Progenitor cell of endocrine pancreas (in vitro differentiated cells): ENCODE measurements at places on chromosomes 5 and 9. TPM values are rescaled to one million over a fixed set of nuclear protein-coding genes. Genes with fewer than 3 reads are reported as not detected.

The RRAGA gene
- total RNA-seq: 52.6 and 53.3 TPM in 2 replicates

The SEMA4D gene
- 63.1 and 65.3 TPM in 2 replicates for total RNA-seq

The GFI1B gene
- total RNA-seq: 0.12 TPM in 1 of 2 replicates, not detected in the other

The FOXD4L5 gene
- 0.24 and 0.29 TPM in 2 replicates for total RNA-seq

The FGF10 gene
- total RNA-seq: 2.4 and 2.7 TPM in 2 replicates

The AIF1L gene
- total RNA-seq: 71.1 and 72.5 TPM in 2 replicates

The MEIKIN gene
- total RNA-seq: not detected in 2 replicates

The VLDLR gene
- total RNA-seq: 8.1 and 9.9 TPM in 2 replicates

The SPEF2 gene
- total RNA-seq: 15.6 and 16.0 TPM in 2 replicates

The ADGRV1 gene
- total RNA-seq: 82.3 and 87.6 TPM in 2 replicates

The POMT1 gene
- 61.0 and 64.3 TPM in 2 replicates for total RNA-seq

The HACD4 gene
- total RNA-seq: 0.72 and 0.80 TPM in 2 replicates

DNA sequence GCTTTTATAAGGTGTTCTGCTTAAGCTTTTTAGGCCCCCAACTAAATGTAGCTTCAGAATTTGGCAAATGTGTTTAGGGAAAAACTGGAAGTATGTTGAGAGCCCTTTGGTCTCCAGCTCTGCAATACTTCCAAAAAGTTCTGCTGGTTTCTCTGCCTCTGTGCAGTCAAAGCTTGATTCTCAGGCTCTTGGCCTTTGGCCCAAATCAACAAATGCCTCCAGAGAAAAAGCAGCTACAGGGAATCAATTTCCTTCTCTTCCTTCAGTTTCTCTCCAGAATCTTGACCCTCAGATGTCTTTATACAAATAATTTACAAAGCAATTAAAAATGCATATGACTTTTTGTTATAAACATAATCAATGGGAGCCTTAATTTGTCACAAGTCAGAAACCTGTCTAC lies 235.7 kb downstream of the COMMD10 start:
- DNase-seq: no peak

- DNase-seq: no peak
Observed at GRCh38 chr5:104965006-104965405, 1402.4 kb upstream of the NUDT12 start.

GRCh38 chr5:149238540-149238939 lies 33.1 kb upstream of the AFAP1L1 start:
- no peak for DNase-seq

DNA sequence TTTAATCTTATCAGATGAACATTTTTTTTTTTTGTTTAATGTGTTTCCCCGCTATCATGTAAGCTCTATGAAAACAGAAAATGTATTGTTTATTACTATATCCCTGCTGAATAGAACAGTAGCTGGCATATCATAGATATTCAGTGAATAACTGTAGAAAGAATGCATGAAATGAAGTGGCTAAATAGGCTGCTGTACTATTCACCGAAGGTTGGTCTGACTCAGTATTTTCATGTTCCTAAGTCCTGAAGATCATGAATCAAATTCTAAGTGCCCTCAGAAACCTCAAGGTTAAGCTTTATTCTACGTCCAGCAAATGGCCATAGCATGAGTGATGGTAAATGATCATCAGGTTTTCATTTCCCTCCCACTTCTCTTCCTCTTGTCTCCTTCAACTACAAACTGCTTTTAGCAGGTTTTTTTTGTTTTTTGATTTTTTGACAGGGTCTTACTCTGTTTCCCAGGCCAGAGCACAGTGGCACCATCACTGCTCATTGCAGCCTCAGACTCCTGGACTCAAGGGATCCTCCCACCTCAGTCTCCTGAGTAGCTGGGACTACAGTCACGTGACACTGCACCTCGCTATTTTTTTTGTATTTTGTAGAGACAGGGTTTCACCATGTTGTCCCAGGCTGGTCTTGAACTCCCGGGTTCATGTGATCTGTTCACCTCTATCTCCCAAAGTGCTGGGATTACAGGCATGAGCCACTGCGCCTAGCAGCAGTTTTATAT lies 19.1 kb upstream of the ZFAND5 start:
- no peak for DNase-seq

GRCh38 chr5:81601919-81602318 lies 149.0 kb downstream of the SSBP2 start:
- DNase-seq: no peak

DNA sequence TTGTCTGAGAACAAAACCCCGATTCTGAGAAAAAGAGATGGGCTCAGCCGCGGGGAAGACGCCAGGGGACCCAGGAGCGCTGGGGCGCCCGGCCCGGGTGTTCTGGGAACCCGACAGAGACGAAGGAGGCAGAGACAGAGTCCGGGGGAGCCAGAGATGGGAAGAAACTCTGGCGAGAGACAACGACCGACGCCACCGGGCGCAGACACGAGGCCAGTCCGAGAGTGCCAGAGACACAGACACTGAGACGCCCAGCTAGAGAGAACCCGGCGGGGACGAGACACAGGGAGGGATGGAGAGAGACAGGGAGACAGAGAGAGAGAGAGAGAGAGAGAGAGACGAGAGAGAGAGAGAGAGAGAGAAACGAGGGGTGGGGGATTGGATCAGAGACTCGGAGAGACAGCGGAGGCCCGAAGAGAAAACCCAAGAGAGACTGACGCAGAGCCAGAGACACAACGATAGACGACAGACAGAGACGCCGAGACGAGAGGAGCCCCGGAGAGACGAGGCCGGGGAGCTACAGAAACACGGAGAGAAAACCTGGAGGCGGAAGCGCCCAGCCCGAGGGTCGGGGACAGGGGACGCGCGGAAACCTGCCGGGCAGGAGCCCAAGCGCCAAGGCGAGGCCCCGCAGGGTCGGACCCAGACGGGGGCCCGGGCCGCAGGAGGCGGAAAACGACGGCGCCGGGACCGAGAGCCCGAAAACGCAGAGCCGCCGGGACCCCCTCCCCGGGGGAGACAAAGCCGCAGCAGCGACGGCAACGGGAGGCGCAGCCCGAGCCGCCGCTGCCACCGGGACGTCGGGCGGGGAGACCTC lies 3.3 kb downstream of the NR5A1 start:
- no peak for DNase-seq

- no peak for DNase-seq
Observed at GRCh38 chr5:103450333-103451061, 112.1 kb downstream of the NUDT12 start.

DNA sequence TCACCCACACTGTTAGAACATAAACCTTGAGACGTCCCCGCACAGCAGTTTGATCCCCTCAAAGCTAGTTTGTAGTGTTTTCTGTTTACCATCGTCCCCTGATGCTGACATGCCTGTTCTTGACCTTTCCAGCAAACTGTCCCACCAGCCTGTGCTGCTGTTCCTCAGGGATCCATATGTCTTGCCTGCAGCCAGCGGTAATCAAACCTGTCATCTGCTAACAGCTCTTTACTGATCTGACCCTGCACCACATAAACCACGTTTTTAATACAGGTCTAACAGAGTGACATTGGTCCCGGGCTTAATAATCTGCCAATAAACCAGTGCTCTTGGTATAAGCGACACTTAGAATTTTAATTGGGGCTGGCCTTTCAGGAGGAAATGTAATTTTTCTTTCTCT lies 34.7 kb downstream of the PPIC start:
- DNase-seq: no peak

- peak; percentile 79 for DNase-seq
Observed at GRCh38 chr9:133147412-133148198, 16.1 kb downstream of the GBGT1 start.

DNA sequence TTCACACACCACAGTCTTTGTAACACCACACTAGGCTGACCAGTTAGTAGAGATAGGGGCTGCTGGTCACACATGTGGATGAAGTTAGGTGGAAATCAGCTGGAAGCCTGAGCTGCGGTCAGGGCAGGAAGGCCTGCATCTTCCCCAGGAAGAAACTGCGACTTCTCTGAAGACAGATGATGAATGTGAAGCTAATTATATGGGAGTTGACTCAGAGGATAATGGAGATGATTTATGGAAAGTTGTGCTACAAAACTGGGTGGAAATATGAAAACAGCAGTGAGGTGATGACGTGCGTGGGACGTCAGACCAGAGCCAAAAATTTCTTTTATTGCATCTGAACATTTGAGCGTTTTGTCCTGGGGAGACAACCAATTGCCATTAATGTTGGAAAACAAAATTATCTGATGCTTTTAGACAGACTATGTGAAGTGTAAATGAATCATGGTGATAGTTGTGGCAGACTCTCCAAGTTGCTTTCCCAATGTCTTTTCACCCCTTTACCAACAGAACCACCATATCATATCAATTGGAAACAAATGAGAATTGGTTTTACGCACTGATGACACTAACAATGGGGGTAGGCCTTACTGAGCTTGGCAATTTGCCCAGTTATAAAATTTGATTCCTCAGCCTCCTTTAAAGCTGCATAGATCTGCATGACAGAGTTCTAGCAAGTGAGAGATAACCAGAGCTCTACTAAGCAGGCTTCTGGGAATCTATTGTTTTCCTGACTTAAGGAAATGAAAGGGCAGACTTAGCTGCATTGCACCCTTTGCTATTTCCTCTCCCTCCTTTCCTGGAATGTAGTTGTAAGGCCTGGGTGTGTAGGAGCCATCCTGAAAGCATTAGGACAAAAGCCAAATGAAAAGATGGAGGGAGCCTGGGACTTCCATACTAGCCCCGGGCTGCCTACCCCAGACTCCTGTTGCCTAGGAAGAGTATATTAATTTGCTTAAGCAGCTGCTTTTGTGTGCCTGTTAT lies 84.0 kb downstream of the RAB3C start:
- DNase-seq: no peak

DNA sequence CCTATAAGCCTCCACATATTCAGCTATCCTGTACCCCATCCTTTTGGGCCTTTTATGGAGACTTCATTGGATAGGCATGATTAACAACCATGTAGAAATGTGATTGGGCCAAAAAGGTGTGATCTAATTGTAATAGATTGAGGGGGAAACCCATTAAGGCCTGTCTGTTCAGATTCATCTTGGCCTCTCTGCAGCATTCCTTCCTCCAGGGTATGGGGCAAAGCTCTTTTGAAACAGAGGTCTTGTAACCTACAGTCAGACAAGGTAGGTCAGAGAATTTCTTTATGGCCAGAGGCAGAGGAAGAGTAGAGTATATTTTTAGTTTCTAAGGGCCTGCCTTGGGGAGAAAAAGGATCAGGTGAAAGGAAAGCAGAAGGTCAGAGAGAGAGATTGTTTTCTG lies 98.5 kb downstream of the INVS start:
- DNase-seq: no peak

GRCh38 chr9:12777121-12778022 lies 2.6 kb downstream of the LURAP1L start:
- no peak for DNase-seq

GRCh38 chr5:80740999-80741398 lies 86.2 kb upstream of the DHFR start:
- DNase-seq: no peak

DNA sequence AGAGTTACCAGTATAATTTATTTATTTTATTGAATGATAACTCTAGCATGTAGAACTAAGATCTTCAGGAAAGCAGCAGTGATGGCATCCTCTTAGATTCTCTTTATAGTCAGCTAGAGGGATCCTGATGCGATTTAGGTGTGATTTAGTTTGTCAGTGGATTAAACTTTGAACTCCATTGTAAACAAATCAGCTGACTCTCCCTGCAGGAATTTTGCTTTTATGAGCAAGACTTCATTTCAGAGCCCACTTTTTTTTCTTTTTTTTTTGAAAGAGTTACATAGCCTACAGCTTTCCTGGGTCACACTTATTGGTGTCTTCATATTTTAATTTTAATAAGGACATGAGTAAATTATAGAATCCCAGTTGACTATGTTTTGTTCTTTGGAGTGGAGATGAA lies 93.8 kb upstream of the SEMA6A start:
- no peak for DNase-seq

DNA sequence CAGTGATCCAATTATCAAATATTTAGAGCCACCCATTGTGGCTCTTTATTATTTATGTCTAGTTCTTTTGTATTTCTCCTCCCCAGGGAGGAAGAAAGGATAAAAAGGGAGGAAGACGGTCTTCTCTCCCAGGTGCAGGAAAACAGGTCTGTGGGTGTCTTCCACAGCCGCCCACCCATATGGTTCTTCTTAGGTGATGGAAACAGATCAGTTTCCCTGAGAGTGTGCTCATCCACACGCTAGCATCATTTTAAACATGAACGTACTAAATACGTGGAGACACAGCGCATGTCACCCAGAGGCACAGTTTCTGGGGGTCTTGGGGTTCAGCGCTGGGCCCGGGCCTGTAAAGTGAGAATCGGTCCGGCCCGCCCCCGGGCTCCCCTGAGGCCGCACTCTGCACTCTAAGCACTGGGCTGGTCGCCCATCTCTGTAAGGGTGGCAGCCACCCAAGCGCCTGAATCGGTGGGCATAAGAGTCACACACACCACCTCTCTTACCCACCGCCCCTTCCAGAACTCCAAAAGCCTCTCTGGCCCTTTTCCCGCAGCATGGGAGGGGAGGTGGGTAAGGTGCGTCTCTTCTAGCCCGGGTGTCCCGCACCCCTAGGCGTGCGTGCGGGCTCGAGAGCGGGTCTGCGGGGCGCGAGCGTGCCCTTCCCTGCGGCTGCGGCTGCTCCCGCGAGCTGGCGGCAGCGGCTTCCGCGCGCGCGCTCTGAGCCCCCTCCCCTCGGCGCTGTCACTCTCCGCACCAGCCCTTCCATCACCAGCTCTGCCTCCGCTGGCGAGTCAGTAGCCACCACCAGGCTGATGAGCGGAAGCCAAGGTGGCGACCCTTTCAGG lies 1.3 kb downstream of the PTCH1 start:
- peak; percentile 21 for DNase-seq

GRCh38 chr5:67315082-67315989 lies 118.7 kb upstream of the CD180 start:
- no peak for DNase-seq

DNA sequence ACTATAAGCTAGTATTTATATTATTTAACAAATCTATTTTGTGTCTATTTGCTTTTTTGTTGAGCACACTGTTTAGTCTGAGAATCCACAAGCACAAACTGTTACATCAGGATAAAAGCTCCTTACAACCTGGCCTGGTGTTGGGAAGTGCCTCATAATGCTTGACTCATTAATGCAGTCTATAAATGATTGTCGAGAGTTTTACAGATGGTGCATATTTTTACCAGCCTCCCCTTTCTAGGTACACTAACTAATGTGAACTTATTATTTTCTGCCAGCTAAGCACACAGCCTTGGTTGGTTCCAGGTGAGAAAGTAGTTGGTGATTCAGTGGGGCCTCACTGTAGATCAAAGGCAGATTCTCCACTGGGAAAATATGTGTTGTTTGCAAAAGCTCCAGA lies 151.0 kb upstream of the ADAMTS16 start:
- no peak for DNase-seq

- DNase-seq: no peak
Observed at GRCh38 chr9:7095058-7095457, 337.3 kb downstream of the KDM4C start.

- no peak for DNase-seq
Observed at GRCh38 chr9:137069508-137070091, 757 bp downstream of the SAPCD2 start.
